ENCODE measurements at places on chromosomes 4 and X.
A peak's percentile ranks its signal among the peaks of the same experiment; 100 is the strongest.

DNA sequence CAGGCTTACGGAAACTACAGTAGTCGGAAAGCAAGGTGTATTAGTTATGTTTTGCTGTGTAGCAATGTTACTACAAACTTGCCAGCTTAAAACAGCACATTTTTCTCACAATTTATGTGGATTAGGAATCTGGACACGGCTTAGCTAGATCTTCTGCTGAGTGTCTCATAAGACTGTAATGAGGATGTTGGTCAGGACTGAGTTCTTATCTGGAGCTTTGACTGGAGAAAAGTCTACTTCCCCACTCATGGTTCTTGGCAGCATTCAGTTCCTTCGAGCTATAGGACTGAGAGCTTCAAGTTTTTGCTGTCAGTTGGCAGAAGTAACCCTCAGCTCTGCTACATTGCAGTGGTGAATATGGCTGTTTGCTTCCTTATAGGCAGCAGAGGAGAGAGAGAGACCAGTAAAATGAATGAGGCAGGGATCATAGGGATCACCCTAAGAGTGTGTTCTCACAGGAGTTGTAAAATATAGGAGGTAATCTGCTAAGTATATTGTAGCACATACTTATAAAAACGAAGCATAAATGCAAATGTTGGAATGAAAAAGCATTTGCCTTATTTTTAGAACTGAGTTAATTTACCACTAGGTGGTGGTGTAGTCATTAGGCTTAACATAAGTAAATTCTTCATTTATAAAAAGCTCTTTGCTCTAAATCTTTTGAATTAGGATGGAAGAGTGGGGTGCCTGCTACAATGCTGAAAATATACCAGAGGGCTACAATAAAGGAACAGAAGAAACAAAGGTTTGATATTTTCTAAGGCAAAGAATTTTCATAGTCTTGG lies 38.6 kb downstream of the ALG13 start:
- no peak for DNase-seq

DNA sequence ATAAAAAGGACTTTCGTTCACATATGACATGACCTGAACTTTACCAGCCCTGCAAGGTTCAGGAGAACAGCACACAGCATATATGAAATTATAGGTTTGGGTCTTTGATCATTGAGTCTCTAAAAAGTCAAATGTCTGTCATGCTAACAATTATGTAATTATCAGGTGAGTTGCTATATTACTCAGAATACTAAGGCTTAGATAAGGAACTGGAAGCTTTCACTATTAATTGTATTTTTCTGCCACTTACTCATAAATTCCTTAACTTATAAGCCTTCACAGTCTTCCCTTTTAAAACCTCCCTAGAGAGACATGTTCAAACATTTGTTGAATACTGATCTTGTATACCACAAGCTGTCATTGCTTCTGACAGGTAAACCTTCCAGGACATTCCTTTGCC lies 292.8 kb upstream of the MAGEB2 start:
- DNase-seq, result no peak

- DNase-seq, result no peak
Observed at GRCh38 chr4:110475881-110476818, at the start of gene ENPEP. TSS of gene ENPEP (plus strand) at chr4:110476155. CDS start at chr4:110476415, 260 bp downstream.

- DNase-seq, result no peak
Observed at GRCh38 chr4:123120473-123120872, 198.1 kb upstream of the NUDT6 start.

GRCh38 chr4:175739612-175740011 lies 72.5 kb downstream of the GPM6A start:
- DNase-seq, result no peak

DNA sequence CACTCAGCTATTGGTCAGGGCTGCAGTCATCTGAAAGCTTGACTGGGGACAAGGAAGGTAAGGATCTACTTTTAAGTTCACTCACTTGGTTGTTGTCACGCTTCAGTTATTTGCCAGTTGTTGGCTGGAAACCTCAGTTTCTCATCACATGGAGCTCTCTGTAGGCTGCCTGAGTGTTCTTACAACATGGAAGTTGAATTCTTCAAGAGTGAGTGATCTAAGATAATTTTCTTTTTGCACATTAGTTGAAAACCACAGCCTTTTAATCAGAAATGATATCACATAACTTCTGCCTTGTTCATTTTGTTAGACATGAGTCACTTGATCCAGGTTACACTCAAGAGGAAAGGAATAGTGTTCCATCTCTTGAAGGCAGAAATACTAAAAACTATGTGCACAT lies 552.7 kb downstream of the RAPGEF2 start:
- DNase-seq, result no peak

- DNase-seq, result no peak
Observed at GRCh38 chr4:107098401-107098800, 62.3 kb upstream of the DKK2 start.

DNA sequence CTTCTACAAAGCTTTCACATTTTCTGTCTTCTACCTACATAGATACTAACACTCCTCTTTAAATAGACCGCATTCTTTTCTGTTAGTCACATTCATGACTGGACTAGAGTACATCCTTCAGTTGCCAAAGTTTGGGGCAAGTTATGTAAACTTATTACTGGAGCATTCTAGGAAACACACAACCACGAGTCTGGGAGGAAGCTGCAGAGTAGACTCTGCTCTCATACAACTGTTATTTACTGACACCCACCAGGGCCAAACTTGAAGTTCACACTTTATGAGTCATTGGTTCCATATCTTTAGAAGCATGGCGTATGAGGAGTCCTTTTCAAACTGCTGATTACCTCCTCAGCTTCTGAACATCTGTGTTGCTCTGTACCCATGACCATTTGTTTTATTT lies 87.0 kb downstream of the RNF150 start:
- no peak for DNase-seq

DNA sequence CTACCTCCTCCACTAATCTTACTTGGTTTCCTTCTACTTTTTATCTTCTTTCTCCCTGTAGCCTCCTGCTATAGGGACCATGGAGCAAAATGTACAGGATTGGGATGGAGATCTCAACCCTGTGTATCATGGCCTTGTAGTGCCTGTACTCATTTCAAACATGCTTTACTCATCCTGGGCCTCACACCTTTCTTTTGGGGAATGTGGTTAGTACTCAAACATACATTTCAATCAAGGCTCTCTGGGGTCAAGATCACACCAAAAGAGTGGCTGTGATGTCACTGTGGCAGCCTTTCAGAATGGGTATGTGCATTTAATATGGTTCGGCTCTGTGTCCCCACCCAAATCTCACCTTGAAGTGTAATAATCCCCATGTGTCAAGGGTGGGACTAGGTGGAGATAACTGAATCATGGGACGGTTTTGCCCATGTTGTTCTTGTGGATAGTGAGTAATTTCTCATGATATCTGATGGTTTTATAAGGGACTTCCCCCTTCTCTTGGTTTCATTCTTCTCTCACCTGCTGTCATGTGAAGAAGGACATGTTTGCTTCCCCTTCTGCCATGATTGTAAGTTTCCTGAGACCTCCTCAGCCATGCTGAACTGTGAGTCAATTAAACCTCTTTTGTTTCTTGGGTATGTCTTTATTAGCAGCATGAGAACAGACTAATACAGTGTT lies 205.1 kb downstream of the RASL11B start:
- no peak for DNase-seq

- no peak for DNase-seq
Observed at GRCh38 chr4:4871573-4872313, 12.3 kb downstream of the MSX1 start.

DNA sequence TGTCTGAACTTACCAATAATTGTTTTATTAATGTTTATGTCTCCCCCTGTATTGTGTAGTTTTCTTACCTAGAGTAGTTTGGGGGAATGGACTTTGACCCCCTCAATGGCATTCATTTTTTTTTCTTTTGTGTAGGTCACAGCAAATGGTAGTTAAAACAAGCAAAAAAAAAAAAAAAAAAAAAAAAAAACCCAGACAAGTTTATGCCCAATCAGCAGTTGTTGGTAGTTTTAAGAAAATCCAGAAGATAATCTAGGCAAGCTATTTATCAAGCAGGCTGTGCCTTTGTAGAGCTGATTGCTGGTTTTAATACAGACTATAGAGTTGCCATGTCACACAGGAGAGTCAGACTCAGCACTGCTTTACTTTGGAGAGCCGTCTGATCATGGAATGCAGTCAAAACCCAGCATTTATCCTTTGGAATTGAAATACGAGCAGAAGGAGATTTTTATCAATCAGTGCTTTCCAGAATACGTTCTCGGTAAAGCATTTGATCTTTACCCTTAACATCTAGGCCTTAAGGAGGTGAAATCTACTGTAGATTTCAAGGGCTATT lies 16.6 kb downstream of the DCUN1D4 start:
- DNase-seq, result no peak

GRCh38 chr4:140756319-140757231 lies at the start of gene TBC1D9:
TSS of gene TBC1D9 (minus strand) at chr4:140756385. CDS start at chr4:140756045, 340 bp downstream.
- peak; percentile 2 for DNase-seq

- DNase-seq, result no peak
Observed at GRCh38 chr4:163976588-163976987, 482.1 kb downstream of the TMA16 start.

- DNase-seq, result no peak
Observed at GRCh38 chr4:11469650-11470437, 41.1 kb upstream of the HS3ST1 start.

DNA sequence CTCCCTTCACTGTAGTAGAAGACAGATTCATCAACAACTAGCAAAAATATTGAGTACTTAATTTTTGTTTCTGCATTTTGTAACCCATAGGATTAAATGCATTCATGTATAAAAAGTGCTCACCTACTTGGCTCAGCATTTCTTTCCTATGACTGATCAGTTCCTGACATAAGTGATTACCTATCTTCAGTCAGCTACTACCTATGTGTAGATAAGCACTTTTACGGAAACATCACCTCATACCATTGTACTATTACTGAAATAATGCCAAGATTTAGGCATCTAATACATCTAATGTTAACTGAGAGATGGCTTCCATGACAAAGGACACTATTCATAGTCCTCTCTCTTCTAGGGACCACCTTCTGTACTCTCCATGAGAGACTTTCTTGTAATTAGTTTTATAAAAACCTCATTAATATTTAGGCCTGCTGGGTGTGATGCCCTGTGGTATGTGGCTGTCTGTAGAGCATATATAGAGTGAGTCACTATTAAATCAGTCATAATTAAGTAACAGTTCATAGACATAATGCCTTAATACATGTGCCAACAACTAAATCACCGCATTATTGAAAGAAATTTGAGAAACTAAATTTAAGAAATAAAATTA lies 147.0 kb downstream of the PDGFC start:
- no peak for DNase-seq

- no peak for DNase-seq
Observed at GRCh38 chr4:103105558-103106356, 6.1 kb upstream of the BDH2 start.

DNA sequence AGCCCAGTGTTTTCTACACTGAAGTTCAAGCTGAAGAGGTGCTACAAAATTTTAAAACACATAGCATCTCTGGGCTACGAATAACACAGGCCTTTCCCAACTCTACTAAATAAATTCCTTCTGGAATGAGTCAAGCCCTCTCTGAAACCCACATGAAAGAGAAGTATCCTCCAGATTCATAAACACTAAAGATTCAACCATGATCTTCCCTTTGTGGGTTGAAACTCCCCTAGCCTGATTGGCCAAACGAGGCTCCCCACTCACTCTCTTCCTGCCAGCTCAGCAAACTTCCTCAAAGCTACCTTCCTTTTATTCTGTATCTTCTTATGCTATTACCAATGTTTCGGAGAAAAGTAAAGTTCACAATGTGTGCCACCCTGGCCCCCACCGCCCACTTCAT lies 95.4 kb downstream of the NKX6-1 start:
- no peak for DNase-seq

DNA sequence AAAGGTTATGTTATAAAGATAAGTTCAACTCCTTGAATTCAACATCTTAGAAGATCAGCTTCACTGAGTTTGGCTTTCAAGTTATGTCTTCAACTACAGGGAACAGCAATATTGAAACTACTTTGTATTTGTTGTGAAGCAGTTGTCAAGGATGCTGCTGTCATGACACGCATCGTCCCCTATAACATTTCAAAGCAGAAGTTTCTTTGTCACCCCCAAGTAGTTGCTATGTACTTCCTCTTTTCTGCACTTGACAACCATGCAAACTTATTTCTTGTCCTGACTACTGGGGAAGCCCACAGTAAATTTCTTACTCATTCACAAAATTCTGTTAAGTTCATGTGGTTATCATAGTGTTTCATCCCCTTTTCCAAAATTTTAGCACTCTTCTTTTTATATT lies 14.3 kb downstream of the ANTXR2 start:
- DNase-seq, result no peak

- DNase-seq, result no peak
Observed at GRCh38 chr4:100372432-100372831, 145.4 kb downstream of the EMCN start.

DNA sequence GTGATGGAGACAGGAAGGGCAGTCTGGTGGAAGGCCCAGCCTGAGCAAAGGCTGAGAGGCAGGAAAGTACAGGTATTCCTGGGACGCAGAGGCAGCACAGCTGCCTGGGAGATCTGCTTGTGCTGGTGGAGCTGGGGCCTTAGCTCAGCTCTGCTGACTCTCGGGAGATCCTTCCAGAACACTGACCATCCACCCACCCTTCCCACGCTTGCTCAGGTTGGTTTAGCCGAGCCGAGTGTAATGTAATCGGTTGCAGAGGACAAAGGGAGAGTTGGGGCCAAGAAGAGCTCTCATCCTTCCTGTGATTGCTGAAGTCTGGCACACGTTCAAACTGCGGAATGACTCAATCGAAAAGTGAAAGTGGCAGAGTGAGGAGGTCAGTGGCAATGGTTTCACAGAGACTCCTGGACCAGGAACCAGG lies 43.1 kb upstream of the GPR78 start:
- DNase-seq, result no peak

- DNase-seq, result no peak
Observed at GRCh38 chr4:140296335-140297220, 76.9 kb upstream of the SCOC start.

GRCh38 chr4:153852501-153852900 lies 63.6 kb upstream of the SFRP2 start:
- no peak for DNase-seq

DNA sequence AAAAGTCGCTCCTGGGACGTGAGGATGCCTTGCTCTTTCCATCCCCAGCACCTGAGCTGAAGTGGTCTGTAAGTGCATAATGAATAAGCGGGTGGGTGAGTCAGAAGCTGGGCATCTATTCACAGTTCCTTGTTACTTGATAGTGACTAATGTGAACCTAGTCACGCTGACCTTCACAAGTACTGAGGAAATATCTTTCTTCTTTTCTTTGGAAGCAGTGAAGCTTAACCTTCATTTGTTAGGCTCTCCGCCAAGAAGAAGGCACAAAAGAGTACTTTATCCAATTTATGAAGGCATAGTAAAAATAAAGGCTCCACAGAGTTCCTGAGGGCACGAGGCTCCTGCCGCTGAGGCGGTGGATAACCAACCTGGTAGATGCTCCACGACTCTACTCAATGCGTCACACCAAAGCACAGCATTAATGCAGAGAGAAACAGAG lies 475.7 kb upstream of the SLIT2 start:
- DNase-seq, result no peak

- no peak for DNase-seq
Observed at GRCh38 chr4:11514779-11515419, 86.2 kb upstream of the HS3ST1 start.

GRCh38 chr4:55507612-55508011 lies 39.1 kb downstream of the CLOCK start:
- DNase-seq, result no peak

- DNase-seq, result no peak
Observed at GRCh38 chr4:174996079-174996478, 77.9 kb downstream of the ADAM29 start.
